ENCODE measurements at places on chromosomes 12 and 14. TPM values are rescaled to one million over a fixed set of nuclear protein-coding genes. Genes with fewer than 3 reads are reported as not detected.

Gene HIP1R
- 60.7 TPM for total RNA-seq

Gene OTOGL
- not detected for total RNA-seq

Gene KRT79
- 0.21 TPM for total RNA-seq

Gene ANKS1B
- 0.48 TPM for total RNA-seq

Gene PLEKHA5
- 22.4 TPM for total RNA-seq

Gene ADAM21
- 0.64 TPM for total RNA-seq

Gene KRT83
- total RNA-seq: under 0.01 TPM

Gene TSPAN19
- not detected for total RNA-seq

Gene SLC16A7
- 13.9 TPM for total RNA-seq

Gene GLS2
- total RNA-seq: 3.1 TPM

Gene LRFN5
- total RNA-seq: under 0.01 TPM

Gene GEMIN2
- total RNA-seq: 54.0 TPM

Gene SLC5A8
- not detected for total RNA-seq

Gene P3H3
- total RNA-seq: 39.3 TPM

Gene ACVR1B
- total RNA-seq: 13.0 TPM

Gene TAS2R13
- 0.48 TPM for total RNA-seq

Gene RNF212B
- not detected for total RNA-seq

Gene ERBB3
- 29.6 TPM for total RNA-seq

Gene UBE3B
- 36.1 TPM for total RNA-seq

Gene PRIMA1
- total RNA-seq: not detected

Gene FAM181A
- not detected for total RNA-seq

Gene DIABLO
- 73.5 TPM for total RNA-seq

Gene KRT78
- 1.3 TPM for total RNA-seq

Gene FSCB
- not detected for total RNA-seq

Gene OR4E2
- total RNA-seq: not detected

Gene NTF3
- total RNA-seq: not detected

Gene SOX5
- under 0.01 TPM for total RNA-seq

Gene RFLNA
- 12.0 TPM for total RNA-seq

Gene TAS2R46
- total RNA-seq: 0.85 TPM

Gene FBLN5
- total RNA-seq: 0.24 TPM

Gene COCH
- 3.9 TPM for total RNA-seq

Gene LRIG3
- total RNA-seq: 97.8 TPM

Gene INHBC
- total RNA-seq: not detected

Gene C14orf132
- 0.21 TPM for total RNA-seq

Gene LRP1-AS
- not detected for total RNA-seq

Gene AICDA
- total RNA-seq: 0.48 TPM

Gene OR4K14
- total RNA-seq: not detected

Gene GPX2
- 2.2 TPM for total RNA-seq

Gene BATF
- total RNA-seq: 10.0 TPM

Gene SDR9C7
- total RNA-seq: not detected

Gene RGS6
- not detected for total RNA-seq

Gene POTEM
- total RNA-seq: not detected

Gene PELI2
- total RNA-seq: 5.8 TPM

Gene CNTN1
- total RNA-seq: 9.8 TPM

Gene EIF2S1
- 315 TPM for total RNA-seq

Gene CEBPE
- total RNA-seq: not detected

Gene TEX22
- total RNA-seq: 0.21 TPM

Gene WNT5B
- total RNA-seq: 0.43 TPM

Gene GSC
- not detected for total RNA-seq

Gene MYO1A
- under 0.01 TPM for total RNA-seq

Gene CCDC184
- total RNA-seq: not detected

Gene CD163
- not detected for total RNA-seq

Gene DLST
- 71.6 TPM for total RNA-seq

Gene SPX
- 9.4 TPM for total RNA-seq

Measured in tracheal epithelial cell (primary cell).